Stimulated activated CD8-positive, alpha-beta memory T cell treated with anti-CD3 and anti-CD28 coated beads, Interleukin-7, amount 100 ng/mL, for 1 hour (primary cell): ENCODE measurements at places on chromosomes 13 and 19.

DNA sequence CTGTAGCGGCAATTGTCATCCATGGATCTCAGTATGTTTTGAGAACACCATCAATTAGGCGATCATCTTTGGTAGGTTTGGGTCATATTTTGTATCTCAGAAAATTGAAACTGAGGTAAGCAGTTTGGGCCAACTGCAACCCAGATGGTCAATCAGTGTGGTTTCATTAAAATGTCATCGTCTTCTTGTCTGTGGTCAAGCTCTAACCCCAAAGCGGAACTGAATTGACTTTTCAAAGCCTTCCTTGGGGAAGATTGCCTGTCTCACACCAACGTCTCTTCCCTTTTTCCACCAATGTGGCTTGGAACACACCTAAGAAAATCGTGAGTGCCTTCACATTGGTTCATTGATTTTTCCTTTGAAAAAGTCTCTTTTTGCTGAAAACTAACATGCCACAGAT lies 56.3 kb upstream of the UBAC2 start:
- DNase-seq: no peak

- no peak for DNase-seq
Measured at GRCh38 chr13:97295283-97296182, 73.4 kb downstream of the MBNL2 start.

- DNase-seq: no peak
Measured at GRCh38 chr19:47545061-47545948, 27.6 kb downstream of the ZNF541 start.

DNA sequence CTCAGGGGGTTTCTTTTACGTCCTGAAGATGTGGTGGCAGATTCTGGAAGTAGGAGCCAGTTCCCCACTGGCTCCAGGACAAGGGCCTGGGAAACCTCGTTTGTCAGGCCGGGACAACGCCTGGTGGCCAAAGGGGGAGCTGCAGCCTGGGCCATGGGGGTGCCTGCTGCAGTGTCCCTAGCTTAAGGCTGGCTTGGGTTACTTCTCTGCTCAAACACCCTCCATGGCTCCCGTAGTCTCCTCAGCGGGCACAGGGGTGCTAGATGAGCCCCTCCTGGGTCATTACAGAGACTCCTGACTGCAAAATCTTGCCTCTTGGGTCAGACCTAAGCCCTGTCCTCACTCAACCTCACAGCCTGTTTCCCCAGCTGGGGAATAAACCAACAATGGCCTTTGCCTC lies 14.7 kb downstream of the CILP2 start:
- DNase-seq: no peak

- DNase-seq: no peak
Measured at GRCh38 chr19:32661318-32661717, 13.7 kb downstream of the ANKRD27 start.

DNA sequence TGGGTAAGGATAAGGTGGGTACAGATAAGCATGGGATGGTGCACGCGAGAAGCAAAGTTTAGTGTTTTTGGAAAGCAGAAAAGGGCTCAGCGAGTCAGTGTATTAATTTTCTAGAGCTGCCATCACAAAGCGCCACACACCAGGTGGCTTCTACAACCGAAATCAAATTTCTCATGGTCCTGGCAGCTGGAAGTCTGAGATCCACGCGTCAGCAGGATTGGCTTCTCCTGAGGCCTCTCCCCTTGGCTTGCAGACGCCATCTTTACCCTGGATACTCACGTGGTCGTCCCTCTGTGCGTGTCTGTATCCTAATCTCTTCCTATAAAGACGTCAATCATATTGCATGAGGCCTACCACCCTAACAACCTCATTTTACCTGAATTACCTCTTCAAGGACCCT lies 51.5 kb upstream of the USP29 start:
- DNase-seq: no peak

DNA sequence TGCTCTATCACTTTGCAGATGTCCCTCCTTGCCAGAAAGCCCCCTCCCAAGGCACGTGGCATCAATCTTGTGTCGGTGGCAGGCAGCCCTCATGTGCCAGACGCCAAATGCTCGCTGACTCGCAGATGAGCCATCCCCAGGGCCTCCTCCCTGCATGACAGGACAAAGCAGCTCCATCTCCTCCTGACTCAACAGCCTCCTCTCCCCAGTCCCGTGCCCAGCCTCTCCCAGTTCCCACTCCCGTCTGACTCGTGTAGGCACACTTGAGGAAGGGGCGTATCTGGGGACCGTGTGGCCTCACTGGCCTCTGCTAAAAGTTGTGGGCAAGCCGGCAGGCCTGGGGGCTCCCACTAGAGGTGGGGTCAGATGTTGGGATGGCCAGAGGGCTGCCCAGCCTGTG lies 133.6 kb downstream of the STK24 start:
- DNase-seq: no peak

DNA sequence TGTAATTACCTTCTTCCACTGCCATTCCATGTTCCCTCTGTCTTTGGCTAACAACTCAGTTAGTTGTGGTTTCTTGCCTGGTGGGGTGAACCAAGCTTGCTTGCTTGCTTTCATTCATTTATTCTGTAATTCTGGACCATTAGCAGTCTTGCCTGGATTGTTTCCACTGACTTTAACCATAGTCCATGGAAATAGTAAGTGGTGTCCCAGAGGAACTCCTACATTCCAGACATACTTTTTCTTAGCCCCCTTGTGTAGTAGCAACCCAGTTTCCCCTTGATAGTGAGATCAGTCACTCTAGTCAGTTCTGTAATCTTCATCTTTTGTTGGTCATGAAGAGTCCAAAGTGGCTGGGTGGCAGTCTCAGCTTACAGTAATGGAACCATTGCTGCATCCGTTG lies 23.2 kb downstream of the PDS5B start:
- no peak for DNase-seq

- DNase-seq: no peak
Measured at GRCh38 chr13:27820524-27821482, 28.5 kb downstream of the GSX1 start.

GRCh38 chr13:97174638-97175037 lies 47.5 kb upstream of the MBNL2 start:
- DNase-seq: no peak

GRCh38 chr13:90414691-90415596 lies 932.5 kb upstream of the MIR17HG start:
- no peak for DNase-seq

DNA sequence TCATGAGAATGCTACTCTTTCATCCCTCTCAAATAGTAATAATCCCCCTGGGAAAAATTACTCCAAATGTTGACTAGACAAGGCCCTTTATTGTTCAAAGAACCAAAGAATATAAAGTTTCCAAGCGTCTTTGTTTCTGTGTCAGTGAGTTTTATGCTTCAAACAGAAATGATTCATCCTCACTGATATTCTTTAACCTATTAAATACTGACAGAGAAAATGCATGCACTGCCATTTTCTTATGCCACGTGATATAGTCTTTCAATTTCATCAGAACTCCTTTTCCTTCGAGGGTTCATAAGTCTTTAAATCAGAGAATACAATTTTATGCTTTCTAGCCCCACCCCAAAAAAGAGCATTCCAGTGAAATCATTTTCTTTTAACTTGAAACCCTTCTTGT lies 211.6 kb downstream of the SHISA2 start:
- no peak for DNase-seq

DNA sequence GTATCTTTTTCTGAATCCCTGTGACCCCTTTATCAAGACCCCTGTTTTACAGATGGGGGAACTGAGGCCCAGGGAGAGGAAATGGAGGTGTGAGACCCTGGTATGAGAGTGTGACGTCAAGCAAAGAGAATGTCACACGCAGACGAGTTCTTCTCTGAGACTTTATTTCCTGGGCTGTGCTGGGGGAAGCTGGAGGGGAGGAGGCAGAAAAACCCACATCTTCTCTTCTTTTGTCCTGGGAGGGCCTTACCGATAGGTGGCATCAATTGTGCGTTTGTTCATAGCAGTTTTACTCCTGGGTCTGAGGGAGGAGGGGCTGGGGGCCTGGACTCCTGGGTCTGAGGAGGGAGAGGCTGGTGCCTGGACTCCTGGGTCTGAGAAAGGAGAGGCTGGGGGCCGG lies 4.9 kb upstream of the KLK15 start:
- no peak for DNase-seq
